ENCODE measurements at places on chromosomes 6 and 20.

- no peak for DNase-seq
Measured at GRCh38 chr20:58868795-58869194, 16.3 kb downstream of the GNAS start.

- no peak for DNase-seq
Measured at GRCh38 chr6:29760328-29760727, 37.1 kb downstream of the HLA-F start.

- DNase-seq = no peak
Measured at GRCh38 chr6:15715060-15715459, 52.2 kb upstream of the DTNBP1 start.

GRCh38 chr6:85866758-85867401 lies 224.2 kb upstream of the SYNCRIP start:
- DNase-seq = no peak

DNA sequence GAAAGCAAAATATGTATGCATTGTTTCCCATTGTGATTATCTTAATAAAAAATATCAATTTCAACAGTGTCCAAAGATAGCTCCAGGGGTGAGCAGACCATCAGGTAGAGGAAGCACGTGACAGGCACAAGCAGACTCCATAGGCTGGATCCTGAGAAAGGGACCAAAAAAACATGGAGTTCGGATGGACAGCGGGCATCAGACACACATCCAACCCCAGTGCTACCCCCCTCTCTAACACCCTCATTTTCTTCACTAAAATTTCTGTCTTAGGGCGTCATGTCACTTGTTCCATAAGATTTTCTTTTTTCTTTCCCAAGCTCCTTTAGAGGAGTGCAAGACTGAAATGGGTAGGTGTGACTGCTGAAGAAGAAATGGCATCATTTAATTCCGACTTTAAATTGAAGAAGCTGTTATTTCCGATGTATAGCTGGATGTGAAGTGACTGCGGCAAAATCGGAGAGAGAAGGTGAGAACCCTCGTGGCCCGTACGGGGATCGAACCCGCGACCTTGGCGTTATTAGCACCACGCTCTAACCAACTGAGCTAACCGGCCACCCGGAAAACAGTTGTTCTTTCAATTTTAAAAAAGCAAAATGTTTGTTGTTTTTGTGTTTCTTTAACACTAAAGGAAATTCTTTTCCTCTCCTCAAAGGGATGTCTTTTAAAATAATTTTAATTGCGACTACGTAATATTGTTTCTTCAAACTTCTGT lies 10.3 kb upstream of the PRSS16 start:
- no peak for DNase-seq

DNA sequence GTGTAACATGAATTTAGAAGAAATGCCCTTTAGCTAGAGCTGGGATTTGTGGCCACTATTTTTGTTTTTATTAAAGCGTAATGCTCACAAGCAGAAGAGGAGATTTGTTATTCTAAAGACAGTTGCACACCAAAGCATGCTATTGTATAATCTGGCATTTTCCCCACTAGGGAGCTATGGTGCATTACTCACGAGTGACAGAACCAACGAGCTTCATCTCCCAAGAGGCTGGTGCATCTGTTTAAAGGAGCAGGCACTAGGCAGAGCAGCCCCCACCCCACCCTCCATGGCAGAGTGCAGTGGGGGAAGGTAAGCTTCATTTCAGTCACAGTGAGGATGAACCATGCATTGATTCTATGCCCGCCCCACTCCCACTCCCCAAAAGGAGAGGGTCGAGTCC lies 287.3 kb upstream of the TSHZ2 start:
- no peak for DNase-seq

DNA sequence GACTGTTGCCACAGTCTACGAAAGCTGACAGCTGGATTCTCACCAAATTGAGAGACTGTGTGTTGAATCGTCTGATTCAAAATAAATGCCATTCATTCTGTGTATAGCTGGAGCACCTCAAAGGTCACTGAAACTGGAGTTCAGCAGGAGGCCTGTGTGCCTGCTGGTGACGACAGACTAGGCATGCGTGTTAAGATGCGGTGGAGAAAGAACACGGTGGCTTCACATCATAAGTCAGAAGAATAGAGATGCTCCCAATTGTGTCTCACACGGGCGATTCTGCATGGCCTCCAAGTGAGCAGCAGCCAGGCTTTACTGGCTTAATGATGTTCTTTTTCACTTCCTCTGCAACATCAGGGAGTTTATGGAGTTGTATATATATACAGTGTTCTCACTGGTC lies 32.3 kb downstream of the SNHG17 start:
- DNase-seq = no peak

DNA sequence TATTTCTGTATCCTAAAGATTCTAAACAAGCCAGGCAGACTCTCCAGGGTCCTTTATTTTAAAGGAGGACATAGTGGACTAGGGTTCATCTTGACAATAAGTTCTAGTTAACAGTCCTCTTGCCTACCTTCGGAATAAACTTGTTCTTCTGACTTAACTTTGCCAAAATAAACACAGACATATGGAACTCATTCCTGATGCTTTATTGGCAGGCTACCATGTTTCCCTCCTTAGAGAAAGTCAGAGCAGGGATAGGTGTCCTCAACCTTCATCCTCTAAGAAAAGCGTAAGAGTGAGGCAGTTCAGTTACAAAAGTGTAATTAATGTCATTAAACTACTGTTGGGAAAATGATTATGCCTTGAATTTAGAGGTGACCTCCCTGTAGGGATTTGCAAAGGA lies 46.9 kb upstream of the NRSN1 start:
- no peak for DNase-seq
